ENCODE measurements at places on chromosomes 6 and 20. TPM values are rescaled to one million over a fixed set of nuclear protein-coding genes. Genes with fewer than 3 reads are reported as not detected.

SLC32A1 gene
- not detected for total RNA-seq

OXT gene
- total RNA-seq, result not detected

WFDC10B gene
- total RNA-seq, result not detected

POM121L2 gene
- total RNA-seq, result not detected

BACH2 gene
- 0.87 TPM for total RNA-seq

TNNC2 gene
- 2.2 TPM for total RNA-seq

BMP7 gene
- not detected for total RNA-seq

PHF3 gene
- 65.7 TPM for total RNA-seq

HCK gene
- not detected for total RNA-seq

PLA2G7 gene
- total RNA-seq, result not detected

SYNDIG1 gene
- total RNA-seq, result 0.17 TPM

ASIP gene
- total RNA-seq, result not detected

TAGAP gene
- total RNA-seq, result not detected

C6orf118 gene
- not detected for total RNA-seq

MUC22 gene
- total RNA-seq, result not detected

RNF146 gene
- 64.0 TPM for total RNA-seq

FGD2 gene
- not detected for total RNA-seq

SLC22A1 gene
- total RNA-seq, result 1.3 TPM
